NCI-H1105 treated with DMSO at 0.1 percent for 48 hours (cell line): ENCODE measurements at places on chromosomes 4 and X.

- no peak for DNase-seq
Measured at GRCh38 chrX:119708936-119709335, 16.0 kb upstream of the SEPTIN6 start.

DNA sequence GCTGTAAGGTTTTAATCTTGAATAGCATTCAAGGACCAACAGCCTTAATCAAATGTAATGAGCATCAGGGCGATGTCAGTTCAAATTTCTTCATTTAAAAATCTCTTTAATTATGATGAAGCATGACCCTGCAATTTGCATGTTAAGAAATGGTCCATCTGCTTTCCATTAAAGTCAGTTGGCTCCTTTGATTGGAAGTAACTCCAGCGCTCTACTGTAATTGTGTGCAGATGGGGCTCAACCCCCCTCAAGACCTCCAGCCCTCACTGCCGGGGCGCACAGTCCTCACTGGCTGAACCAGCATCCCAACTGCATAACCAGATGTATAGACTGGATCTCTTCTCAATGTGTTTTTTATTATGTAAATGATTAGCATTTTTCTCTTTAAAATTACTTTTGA lies 126.9 kb downstream of the VCX3B start:
- no peak for DNase-seq

DNA sequence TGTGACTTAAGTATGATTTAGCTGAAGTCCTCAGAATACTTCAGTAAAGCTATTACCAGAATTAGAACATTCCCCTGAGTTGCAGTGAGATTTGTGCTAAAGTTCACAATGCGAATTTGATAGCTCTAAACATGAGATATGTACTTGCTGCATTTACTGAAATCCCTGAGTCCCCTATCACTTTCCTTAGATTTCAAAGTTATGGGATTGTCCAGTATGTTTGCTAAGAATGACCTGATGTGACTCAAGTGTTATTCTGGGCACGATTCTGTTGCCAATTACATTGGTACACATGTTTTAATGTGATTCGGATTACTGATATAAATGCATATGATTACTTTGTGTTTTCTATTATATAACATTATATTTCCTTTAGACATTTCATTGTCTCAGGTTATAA lies 91.3 kb upstream of the AMOT start:
- no peak for DNase-seq

GRCh38 chr4:180637616-180638015 lies 1605.6 kb upstream of the TENM3 start:
- DNase-seq, result no peak

- no peak for DNase-seq
Measured at GRCh38 chrX:28590396-28590795, 3.1 kb downstream of the IL1RAPL1 start.

DNA sequence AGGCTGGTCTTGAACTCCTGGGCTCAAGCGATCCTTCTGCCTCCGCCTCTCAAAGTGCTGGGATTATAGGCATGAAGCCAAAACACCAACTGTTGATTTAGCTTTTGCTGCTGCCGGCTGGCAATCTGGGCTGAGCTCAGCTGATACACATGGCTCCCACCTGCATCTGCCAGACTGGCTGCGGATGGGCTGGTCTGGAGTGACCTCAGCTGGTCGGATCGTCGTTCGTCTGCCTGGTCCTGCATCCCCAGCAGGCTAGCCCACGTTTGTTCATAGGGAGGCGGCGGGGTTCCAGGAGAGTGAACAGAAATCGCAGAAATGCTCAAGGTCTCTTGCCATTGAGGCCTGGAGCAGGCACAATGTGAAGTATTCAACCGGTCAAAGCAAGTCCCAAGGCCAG lies 74.4 kb upstream of the DDX3X start:
- no peak for DNase-seq

- no peak for DNase-seq
Measured at GRCh38 chr4:3438847-3439180, 3.0 kb upstream of the HGFAC start.

- no peak for DNase-seq
Measured at GRCh38 chrX:68666580-68666979, 19.1 kb downstream of the STARD8 start.

DNA sequence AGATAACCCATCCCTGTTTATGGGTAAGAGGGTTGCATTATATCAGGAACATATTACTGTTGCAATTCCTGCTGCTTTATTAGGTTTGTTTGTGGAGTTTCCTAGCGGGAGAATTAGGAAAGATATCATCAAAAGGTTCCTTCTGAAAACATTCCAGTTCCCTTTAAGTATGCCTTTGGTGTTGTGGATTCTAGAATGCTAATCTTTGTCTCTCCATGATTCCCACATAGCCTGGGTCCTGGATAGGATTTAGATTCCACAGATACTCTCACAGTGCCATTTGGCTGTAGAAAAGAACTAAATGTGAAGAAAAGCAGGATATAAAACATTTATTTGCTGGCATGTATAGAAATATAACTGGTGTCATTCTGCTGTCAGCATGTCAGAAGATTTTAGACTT lies 338.7 kb downstream of the PCDH18 start:
- no peak for DNase-seq

DNA sequence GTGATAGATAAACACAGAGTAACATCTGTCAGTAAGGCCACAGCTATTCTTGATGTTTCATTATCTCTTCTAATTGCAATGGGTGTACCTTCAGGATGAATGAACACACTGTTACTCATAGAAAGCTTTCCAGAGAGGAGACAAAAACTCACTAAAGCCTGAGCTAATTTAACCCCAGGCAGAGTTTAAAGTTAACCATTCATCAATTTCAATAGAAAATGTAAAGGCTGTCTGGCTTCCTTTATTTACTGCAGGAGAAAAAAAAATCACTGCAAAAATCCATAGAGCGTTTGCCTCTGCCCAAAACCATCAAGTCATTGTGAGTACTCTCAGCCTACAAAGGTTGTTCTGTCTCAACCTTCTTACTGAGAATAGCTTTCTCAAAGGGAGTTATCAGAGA lies 376.9 kb downstream of the PPP4R3C start:
- DNase-seq, result no peak

DNA sequence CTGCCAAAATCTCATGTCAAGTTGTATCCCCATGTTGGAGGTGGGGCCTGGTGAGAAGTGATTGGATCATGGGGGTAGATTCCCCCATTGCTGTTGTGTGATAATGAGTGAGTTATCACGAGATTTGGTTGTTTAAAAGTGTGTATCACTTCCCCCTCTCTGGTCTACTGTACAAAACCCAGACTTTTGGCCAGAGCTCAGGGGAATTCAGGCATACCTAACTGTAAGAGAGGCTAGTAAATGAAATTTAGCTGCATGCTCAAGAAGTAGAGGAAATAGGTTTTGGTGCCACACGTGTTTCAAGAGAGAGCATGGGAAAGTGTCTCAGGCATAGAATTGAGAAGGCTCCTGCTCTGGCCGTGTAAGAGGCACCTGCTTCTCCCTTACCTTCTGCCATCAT lies 190.5 kb upstream of the GALNTL6 start:
- no peak for DNase-seq

DNA sequence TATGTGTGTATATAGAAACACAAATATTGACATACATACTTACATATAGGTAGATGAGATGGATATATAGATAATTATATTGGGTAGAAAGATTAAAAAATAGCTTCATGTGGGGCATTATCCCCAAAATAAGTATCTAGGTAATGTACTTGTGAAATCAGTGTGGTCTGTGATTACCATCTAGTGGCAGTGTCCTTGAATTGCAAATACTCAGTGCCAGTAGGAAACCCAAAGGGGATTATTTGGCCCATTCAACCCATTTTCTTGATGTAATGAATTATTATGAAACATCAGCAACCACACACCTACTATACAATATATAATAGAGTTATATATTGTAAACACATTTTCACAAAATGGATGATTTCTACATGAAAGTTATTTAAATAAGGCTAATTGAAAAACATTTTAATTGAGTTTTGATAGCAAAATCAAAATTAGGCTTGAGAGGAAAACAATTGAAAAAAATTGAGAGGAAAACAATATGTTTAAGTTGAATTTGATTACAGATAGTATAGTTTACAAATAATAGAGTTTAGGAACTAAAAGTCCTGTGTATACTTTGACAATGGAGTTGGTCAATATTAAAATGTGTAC lies 389.4 kb downstream of the GALNTL6 start:
- no peak for DNase-seq

DNA sequence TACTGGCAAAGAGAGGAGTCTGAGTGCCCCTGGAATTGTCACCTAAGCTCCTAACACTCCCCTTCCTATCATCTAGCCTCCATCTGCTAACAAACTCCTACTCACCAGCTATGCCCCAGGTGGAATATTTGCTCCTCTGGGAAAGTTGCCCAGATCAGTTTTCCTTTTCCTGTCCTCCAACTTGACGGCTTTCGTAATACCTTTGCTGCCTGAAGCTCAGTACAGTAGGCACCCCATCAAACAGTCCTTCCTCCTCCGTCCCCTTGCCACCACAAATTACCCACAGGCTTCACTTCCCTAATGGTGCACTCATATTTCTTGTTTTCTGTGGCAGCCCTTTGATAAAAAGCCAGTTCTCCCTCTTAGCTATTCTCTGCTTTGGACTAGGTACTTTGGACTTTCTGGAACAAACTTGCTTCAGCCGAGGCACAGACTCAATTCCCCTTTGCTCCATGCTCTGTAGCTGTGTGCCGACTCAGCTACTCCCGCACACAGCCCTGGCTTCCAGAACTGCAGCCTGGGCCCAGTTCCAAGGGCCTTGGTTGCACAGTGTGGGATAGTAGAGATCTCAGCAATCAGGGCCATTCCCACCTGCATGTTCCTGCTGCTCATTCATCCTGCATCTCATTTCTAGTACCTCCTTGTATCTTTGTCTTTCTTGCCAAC lies 605.1 kb downstream of the BCOR start:
- no peak for DNase-seq

DNA sequence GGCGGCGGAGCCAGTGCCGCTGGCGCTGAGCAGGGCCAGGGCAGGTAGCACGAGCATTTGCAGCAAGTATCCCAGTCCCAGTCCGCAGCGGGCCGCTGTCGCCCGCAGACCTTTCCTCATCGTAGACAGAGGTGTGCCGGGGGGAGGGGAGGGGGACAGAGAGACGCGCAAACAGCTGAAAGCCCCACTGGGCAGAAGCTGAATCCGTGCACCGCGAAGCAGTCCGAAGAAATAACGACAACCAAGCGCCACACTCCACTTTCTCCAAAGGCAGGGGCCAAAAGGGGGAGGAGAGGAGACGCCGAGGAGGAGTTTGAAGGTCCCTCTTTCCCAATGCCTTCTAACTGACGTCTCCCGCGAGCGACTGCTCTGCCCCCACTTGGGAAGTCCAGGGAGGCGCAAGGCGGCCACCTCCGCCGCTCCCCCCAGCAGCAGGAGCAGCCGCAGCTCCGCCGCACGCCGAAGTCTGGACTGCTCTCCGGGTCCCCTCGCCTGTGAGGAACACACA lies at the start of gene UNC5C:
TSS of gene UNC5C (minus strand) at position 236 of the 508 bp plus-strand sequence.
- no peak for DNase-seq

DNA sequence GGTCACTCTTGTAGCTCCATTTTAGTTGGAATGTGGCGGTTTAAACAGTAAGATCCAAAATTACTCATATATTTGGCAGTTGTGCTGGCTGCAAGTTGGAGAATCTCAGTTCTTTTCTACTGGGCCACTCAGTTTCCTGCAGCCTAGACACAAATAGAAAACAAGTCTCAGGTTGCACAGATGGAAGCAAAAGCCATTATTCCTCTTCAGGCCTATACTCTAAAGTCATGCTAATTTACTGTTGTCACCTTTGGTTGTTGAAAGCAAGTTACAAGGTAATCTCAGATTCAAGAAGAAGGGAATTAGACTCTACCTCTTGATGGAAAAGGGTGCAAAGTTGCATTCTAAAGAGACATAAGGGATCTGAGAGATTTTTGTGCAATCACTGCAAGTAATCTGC lies 345.4 kb downstream of the ADAM29 start:
- DNase-seq, result no peak

GRCh38 chr4:76690906-76691275 lies 207.1 kb downstream of the SOWAHB start:
- no peak for DNase-seq

GRCh38 chrX:133653358-133653757 lies 238.1 kb upstream of the GPC4 start:
- DNase-seq, result no peak

DNA sequence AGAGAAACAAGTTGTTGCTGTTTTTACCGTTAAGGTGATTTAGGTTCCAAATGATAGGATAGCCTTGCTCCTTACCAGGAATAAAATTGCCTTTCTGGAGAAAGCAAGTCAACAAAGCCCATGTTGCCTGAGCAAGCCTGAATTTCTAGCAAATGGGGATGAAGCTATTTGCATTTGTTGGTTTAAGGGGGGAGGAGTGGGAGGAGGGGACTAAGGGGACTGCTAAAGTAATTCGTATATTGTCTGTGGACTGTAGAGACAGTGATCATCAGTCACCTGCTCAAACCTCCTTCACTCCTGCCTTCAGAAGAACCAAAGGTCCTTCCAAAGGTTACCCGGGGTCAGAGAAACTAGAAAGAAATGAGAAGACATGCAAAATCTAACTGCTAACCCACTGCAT lies 65.8 kb downstream of the SCML2 start:
- no peak for DNase-seq

DNA sequence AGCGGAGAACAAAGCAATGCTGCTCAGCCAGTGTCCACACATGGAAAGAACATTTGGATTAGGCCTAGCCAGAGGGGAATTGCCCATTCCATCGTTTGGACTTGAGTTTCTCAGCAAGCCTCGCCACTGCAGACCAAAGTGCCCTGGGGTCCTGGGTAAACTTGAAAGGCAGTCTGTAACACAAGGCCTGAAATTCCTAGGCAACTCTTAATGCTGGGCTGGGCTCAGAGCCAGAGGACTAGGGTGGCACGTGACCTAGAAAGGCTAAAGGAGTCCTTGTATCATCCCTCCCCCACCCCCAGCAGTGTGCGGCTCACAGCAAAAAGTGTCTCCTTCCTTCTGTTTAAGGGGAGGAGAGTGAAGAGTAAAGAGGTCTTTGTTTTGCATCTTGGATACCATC lies 210.4 kb upstream of the ARX start:
- DNase-seq, result no peak

DNA sequence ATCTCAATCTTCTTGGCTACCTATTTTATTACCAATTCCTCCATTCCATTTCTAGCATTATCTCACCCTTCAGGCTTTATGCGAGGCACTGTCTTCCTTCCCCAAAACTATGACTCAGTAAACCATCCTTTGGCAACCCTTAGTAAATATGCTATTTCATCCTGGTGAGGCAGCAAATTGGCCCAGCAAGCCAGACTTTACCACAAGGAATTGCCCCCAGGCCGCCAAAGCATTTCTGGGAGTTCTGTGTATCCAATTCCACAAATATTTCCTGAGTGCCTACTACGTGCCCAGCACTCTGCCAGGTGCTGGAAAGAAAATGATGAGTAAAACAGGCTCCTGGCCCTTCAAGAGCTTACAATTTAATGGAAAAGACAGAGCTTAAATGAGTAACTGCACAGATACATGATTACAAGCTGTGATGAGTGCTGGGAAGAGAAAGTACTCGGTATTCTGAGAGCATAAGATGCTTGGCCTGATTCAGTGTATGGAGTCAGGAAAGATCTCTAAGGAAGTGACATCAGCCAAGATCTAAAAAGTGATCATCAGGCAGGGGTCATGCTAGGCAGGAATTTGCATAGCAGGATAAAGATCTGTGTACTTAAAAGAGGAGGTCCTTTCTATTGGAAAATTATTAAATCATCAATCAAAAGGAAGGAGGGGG lies 193.8 kb downstream of the ADAMTS3 start:
- DNase-seq, result no peak
